ENCODE measurements at places on chromosomes 11 and 22. TPM values are rescaled to one million over a fixed set of nuclear protein-coding genes. Genes with fewer than 3 reads are reported as not detected.

MFRP gene
- total RNA-seq: not detected

KDM4E gene
- not detected for total RNA-seq

TNNI2 gene
- 8.6 TPM for total RNA-seq

PTH gene
- total RNA-seq: not detected

SCT gene
- total RNA-seq: not detected

OR52E2 gene
- not detected for total RNA-seq

ANO5 gene
- not detected for total RNA-seq

OR4X1 gene
- not detected for total RNA-seq

THRSP gene
- total RNA-seq: 0.25 TPM

CD248 gene
- 0.27 TPM for total RNA-seq

KCNJ11 gene
- 3.4 TPM for total RNA-seq

CST6 gene
- total RNA-seq: not detected

TSGA10IP gene
- total RNA-seq: not detected

PLEKHA7 gene
- total RNA-seq: 59.7 TPM

BTBD18 gene
- not detected for total RNA-seq

OR52I2 gene
- total RNA-seq: not detected

SYT7 gene
- total RNA-seq: 32.8 TPM

FAM83F gene
- 17.1 TPM for total RNA-seq

ANO9 gene
- 92.6 TPM for total RNA-seq

PHLDB1 gene
- total RNA-seq: 72.1 TPM

FDXACB1 gene
- total RNA-seq: 4.3 TPM

CFAP300 gene
- total RNA-seq: 2.2 TPM

CNGA4 gene
- total RNA-seq: 0.56 TPM

CTSF gene
- total RNA-seq: not detected

DGCR6L gene
- 37.4 TPM for total RNA-seq

FIBIN gene
- not detected for total RNA-seq

PANX3 gene
- not detected for total RNA-seq

PEX26 gene
- 40.6 TPM for total RNA-seq

APOL2 gene
- total RNA-seq: 7.9 TPM

TRIM34 gene
- 4.7 TPM for total RNA-seq

MS4A8 gene
- total RNA-seq: not detected

HIPK3 gene
- total RNA-seq: 64.0 TPM
